ENCODE measurements at places on chromosomes 4 and X.

GRCh38 chr4:128913228-128913627 is 103.7 kb downstream of the JADE1 start:
- no peak for DNase-seq

DNA sequence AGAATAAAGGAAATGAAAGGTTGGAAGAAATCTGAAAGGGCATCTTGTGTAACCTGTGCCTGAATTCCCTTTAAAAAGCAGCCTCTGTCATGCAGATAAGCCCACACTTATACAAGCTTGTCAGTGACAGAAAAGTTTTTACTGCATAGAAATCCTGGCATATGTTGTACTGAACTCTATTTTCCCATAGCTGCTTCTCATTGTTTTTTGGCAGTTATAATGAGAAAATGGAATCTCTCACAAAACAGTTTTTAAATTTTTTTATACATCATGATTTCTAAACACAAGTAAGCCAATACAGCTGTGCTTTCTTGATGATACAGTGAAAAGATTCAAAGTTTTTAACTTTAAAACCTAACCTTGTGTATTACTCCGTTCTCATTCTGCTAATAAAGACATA is 511.4 kb upstream of the ARX start:
- DNase-seq, result no peak

DNA sequence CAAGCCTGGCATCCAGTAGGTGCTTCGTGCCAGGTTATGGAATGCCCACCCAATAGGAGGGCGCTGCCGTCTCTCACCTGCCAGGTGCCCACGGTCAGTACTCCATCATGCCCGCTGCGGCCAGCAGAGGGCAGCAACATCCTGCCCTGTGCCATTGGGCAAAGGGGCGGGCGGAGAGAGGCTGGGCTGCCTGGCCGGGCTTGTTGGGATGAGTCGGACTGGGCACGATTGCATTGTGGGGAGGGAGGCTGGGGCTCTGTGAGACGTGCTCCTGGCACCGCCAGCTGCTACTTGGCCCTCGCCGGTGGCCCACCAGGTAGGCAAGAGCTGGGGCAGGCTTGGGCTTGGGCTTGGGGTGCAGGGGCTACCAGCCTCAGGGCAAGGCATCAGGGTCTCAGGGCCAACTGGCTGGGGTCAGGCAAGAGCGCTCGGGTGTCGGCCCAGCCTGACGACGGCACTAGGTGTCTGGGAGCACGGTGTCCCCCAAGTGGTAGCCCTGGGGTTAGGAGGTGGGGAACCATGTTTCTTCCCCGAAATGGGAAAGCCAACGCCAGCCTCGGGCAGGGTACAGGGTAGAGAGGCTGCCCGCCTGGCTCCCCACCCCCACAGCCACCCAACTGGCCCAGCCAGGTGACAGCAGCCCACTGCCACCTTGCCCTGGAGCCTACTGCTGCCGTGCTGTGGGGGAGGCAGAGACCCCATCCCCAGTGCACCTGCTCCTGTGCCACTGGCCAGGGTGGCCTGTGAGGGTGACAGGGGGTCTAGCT is at the start of gene PLXNB3:
PLXNB3 (plus strand) TSS at position 261 of the 767 bp plus-strand sequence. CDS start 1,287 bp downstream, outside the sequence.
- DNase-seq, result peak; percentile 29

DNA sequence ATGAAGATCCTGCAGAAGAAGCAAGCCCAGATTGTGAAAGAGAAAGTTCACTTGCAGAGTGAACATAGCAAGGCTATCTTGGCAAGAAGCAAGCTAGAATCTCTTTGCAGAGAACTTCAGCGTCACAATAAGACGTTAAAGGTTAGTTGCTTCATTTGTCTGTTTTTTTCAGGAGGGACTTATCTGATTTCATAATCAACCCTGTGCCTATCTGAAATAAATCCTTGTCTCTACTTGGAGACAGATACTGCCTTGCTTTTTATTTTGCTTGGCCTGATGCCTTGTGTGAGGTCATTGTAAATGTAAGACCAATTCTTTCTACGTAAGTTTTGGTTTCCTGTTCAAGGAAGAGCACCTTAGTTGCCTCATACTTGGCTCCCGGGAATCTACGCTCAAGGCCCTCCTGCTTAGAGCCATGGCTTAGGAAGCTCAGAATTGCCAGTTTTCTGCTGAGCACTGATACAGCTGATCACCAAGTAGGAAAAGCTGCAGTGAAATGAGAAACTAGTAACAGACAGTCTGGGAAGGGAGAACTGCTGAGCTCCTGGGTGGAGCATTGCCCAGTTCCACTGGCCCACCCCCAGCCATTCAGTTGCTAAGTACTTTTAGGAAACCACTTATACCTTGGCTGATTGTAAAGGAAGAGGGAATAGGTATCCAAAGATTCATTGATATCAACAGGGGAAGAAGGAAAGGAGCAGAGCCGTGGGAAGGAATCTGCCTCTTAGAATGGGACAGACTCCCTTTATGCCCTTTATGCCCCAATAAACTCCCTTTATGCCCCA is 41.8 kb downstream of the RBBP7 start:
- no peak for DNase-seq

- DNase-seq, result no peak
These were observed 31.5 kb downstream of the REELD1 start for GRCh38 chr4:146245850-146246249.

GRCh38 chr4:80073473-80074008 is 512 bp upstream of the ANTXR2 start:
- no peak for DNase-seq

- no peak for DNase-seq
These were observed 16.2 kb upstream of the ZFX start for GRCh38 chrX:24133312-24133711.

DNA sequence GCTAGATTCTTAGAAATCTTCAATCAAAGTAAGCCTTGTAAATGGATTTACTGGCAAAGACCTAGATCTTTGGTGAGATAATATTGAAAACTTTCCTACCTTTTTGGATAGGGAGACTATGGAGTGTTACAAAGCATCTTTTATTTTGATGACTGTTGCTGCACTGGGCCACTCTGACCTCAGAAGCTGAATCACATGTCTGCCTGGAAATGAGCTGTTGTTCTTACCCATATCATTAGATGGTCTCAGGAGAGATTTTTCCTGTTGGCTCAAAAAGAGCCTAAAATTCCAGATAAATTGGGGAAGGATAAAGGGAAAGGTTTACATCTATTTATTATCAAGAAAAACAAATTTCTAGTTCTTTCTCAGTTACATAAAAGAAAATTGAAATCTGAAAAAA is 127.5 kb upstream of the BMP3 start:
- no peak for DNase-seq

GRCh38 chr4:150961566-150961965 is 53.5 kb downstream of the LRBA start:
- no peak for DNase-seq

DNA sequence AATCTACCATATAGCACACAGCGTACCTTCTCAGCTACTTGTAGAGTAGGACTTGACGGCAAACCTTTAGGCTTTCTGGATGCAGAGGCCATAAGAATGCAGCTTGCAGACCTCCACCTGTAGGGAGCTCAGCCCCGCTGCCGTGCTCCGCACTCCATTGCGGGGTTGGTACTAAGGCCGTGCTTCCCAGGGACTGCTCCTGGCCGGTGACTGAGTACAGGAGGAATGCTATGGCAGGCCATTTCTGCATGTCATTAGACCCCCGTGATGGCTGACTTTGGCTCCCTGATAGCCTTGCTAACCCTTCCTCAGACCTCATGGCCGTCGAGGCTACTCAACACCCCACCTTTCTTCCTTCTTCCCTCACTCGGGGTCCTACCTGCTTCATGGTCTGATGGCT is 26.4 kb downstream of the TIGD2 start:
- DNase-seq, result no peak

DNA sequence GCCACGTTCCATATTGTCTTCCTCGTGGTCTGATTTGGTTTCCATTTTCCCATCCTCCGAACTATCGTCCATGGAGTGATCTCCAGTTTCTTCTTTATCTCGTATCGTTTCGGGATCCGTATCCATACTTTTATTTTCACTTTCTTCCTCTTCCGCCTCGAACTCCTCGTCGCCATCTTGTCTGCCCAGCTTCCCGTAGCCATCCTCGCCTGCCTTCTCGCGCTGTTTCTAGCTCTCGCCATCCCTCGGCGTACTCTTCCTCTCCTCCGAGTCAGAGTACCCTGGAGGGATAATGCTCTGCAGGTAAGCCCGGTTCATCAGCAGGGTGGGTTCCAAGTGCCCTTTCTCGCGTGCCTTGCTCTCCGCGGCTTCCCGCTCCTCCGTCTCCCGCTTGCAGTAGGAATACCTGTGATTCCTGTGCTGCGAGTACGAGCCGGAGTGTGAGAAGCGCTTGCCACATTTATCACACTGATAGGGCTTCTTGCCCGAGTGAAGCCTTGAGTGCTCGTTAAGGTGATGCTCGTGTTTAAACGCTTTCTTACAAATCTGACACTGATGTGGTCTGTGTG is 134.5 kb upstream of the TAPT1 start:
- no peak for DNase-seq

- no peak for DNase-seq
These were observed 19.8 kb downstream of the CENPVL3 start for GRCh38 chrX:51598899-51599298.

GRCh38 chrX:105468741-105469140 is 248.2 kb upstream of the TEX13A start:
- DNase-seq, result no peak

GRCh38 chrX:117376460-117376859 is 740.1 kb downstream of the KLHL13 start:
- no peak for DNase-seq

- DNase-seq, result no peak
These were observed 4.7 kb downstream of the HS3ST1 start for GRCh38 chr4:11424000-11424399.

DNA sequence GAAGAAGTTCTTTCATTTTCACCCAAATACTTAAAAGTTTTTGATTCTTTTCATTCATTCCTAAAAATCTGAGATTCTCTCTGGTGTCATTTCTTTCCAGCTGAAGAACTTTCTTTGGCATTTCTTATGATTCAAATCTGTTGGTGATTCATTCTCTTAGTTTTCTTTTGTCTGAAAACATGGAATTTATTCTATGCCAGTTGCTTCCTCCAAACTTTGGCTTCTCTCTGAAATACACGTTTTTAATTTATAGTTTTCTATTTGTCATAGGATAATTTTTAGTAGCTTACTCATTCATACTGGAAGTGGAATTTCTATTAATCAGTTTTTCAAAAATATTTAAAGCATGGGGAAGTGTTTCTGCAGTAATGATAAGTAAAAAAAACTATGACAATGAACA is 1012.0 kb downstream of the RPA4 start:
- DNase-seq, result no peak

DNA sequence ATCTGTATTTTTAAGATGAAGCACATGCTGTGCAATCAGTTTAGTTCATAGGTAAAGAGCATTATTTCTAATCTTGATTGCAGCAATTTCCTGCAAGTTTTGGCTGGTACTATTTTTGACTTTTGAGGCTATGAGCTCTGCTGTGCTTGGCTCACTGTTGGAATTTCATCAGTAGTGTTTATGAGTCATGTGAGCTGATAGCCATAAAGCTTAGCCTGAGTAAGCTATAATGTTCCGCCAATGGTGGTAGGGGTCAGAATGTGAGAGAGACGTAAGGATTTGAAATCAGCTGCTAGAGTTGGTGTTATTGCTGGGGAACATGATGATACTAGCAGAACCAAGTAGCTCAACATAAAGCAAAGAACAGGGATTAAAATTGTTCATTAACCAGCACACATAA is 590.9 kb upstream of the GNPDA2 start:
- DNase-seq, result no peak

DNA sequence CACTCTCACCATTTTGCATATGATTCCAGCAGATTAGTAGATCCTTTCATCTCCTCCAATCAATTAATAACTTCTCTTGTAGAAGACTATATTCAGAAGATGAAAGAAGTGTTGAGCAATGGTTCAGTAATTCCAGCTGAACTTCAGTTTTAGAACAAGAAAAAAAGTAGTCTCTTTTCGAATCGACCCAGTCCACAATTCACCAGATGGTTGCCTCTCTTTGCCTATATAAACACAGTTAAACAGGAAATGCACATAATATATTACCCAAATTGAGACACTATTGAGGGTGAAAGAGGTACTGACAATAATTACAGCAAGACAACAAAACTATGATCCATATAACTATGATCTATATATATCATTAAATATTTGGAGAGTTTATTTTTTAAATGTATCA is 16.8 kb upstream of the FAM241A start:
- DNase-seq, result no peak

GRCh38 chr4:54784161-54784671 is 126.5 kb downstream of the KIT start:
- no peak for DNase-seq

- DNase-seq, result no peak
These were observed 54.4 kb upstream of the MAP9 start for GRCh38 chr4:155430895-155431795.

DNA sequence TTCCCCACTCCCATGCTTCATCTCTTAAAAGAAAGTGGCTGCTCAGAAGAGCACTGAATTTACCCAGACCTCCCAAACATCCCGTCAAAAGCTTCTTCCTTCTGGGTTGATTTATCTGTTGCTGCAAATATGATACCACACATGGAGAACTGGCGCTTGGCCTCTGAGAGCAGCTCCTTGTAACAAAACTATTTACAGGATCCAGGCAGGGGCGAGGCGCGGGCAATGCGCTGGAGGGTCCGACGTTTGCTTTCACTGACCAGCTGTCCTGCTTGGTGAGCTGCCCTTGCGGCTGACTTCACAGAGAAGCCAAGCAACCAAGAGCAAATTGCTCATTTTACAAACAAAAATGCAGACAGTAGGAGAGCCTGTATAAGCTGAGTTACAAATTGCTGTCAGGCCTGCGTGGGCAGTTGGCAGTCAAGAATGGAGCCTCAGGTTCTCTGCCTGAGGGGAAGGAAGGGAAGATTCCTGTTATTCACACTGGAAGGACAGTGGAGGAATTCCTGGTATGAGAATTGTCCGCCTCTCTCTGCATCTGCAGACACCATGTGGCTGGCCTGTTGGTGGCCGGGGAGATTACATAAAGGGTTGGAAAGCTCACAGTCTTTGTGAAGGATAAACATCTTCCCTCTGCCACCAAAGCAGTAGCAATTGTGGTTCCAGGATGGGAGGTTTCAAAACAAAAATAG is 192.2 kb upstream of the LEF1 start:
- DNase-seq, result no peak

DNA sequence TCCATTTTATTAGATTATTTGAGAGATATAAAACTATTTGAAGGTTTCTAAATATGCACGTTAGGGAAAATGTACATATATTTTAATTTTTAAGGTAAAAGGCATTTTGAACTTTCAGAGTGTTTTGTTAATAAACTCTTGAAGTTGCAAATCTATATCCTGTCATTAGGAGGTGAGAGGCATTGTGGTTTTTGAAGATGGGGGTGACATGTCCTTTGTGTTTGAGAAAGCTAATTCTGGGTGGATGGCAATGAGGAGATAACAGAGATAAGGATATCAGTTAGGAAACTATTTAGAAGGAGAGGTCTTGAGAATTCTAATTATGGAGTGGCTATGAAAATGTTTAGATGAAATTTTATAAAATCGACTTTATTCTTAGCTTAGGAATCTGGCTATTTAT is 6.1 kb downstream of the STIM2 start:
- no peak for DNase-seq

- DNase-seq, result no peak
These were observed 17.7 kb upstream of the CEP135 start for GRCh38 chr4:55931043-55931442.

- no peak for DNase-seq
These were observed 12.0 kb upstream of the RBBP7 start for GRCh38 chrX:16882169-16882568.
